ENCODE measurements at places on chromosomes 4 and X.

DNA sequence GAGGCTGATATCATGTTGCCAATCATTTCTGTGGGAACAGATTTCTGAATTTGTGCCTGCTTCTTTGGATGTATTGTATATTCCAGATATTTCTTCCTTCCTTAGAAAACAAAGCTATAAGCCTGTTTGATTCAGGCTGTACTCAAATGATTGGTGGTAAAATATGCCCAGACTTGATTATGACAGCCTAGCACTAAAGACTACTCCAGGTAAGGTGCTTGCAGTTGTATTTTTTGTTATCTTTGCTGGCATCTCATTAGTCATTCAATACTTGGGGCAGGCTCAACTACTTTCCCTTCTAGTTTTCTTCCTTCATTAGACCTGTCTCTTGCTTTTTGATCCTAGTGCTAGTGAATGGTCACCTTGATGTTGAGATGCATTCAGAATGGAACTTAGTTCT lies 90.6 kb downstream of the ZNF518B start:
- no peak for DNase-seq

GRCh38 chr4:40196724-40197281 lies at the start of gene RHOH:
RHOH (plus strand) TSS chr4:40197031; CDS start chr4:40243387, 46,356 bp downstream.
- peak; percentile 69 for DNase-seq

- no peak for DNase-seq
These were observed 37.3 kb downstream of the PSAPL1 start for GRCh38 chr4:7397206-7398103.

GRCh38 chr4:112521123-112522023 lies 5.4 kb upstream of the NEUROG2 start:
- DNase-seq = no peak

DNA sequence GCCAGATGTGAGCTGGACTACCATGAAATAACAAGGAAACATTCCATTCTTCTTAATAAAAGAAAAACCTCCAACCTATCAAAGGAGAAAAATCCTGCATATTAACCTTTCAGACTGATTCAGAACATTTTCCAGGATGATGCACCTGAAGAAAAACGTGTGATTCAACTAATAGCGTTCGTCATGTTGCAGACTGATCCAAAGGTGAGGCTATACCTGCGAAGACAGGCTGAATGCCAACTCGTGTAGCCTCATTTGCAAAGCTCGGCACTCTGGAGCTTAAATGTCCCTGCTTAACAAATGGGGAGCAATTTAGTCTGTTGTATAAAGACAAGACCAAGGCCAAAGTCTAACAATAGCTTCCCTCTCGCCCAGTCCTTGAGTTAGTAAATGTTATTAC lies 172.0 kb upstream of the NOCT start:
- no peak for DNase-seq
